ENCODE measurements at places on chromosomes 2 and 18.

- no peak for DNase-seq
Observed at GRCh38 chr2:114518738-114519137, 76.3 kb downstream of the DPP10 start.

- DNase-seq: no peak
Observed at GRCh38 chr2:205700331-205701132, 18.2 kb downstream of the NRP2 start.

- DNase-seq: peak; percentile 73
Observed at GRCh38 chr2:96142217-96143113, 2.8 kb downstream of the DUSP2 start.

- DNase-seq: no peak
Observed at GRCh38 chr18:63298400-63299365, 20.9 kb downstream of the BCL2 start.

- DNase-seq: no peak
Observed at GRCh38 chr2:215895330-215895729, 118.0 kb downstream of the MREG start.

- DNase-seq: no peak
Observed at GRCh38 chr2:102060047-102060446, 68.3 kb downstream of the IL1R2 start.

- no peak for DNase-seq
Observed at GRCh38 chr2:223399357-223399957, 202.7 kb downstream of the SCG2 start.

GRCh38 chr2:230244211-230244610, 18.7 kb downstream of the SP140 start:
- DNase-seq: no peak

DNA sequence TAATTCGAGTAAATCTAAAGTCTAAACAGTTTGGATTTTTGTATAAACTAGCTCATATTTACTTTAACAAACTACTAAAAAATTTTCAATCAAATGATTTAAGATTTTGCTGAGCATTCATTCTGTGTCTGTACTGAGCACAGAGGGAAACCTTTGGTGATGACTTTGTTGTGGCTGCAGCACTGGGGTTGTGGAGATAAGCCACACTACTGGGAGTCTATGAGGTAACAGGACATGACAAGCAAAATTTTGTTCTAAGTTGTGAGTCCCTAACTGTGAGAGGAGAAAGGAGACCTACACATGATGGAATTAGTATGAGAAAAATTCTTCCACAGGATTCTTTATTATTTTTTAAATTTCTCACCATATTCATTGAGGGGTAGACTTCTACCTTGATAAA, 933.7 kb upstream of the LRATD1 start:
- DNase-seq: no peak

GRCh38 chr18:23529604-23530003, 26.3 kb downstream of the RMC1 start:
- no peak for DNase-seq

GRCh38 chr2:238382381-238382781, 44.3 kb upstream of the ASB1 start:
- no peak for DNase-seq

- no peak for DNase-seq
Observed at GRCh38 chr2:12730265-12730664, 13.5 kb downstream of the TRIB2 start.

- no peak for DNase-seq
Observed at GRCh38 chr2:233087713-233088112, 27.6 kb downstream of the INPP5D start.

GRCh38 chr2:37622450-37623100, 48.9 kb downstream of the CDC42EP3 start:
- DNase-seq: no peak

DNA sequence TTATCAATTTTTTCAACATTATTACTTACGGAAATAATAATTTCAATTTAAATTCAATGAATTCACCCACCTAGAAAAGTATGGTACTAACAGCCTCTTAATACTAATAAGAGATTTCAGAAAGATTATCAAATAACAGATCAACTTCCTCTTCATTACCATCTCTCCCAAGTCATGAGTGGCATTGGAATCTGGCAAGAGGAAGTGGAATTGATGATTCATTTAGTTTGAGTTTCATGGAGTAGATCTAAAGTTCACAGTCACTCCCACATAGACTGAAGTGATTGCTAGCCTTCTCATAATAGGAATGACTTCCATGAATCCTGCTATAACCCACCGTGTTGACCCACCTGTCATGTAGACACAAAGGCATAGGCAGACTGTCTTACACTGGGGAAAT, 77.7 kb upstream of the WDR75 start:
- DNase-seq: no peak

- no peak for DNase-seq
Observed at GRCh38 chr2:120769787-120770120, 34.1 kb downstream of the GLI2 start.

- no peak for DNase-seq
Observed at GRCh38 chr18:59383851-59384250, 24.8 kb upstream of the LMAN1 start.

- DNase-seq: no peak
Observed at GRCh38 chr2:134351016-134351415, 97.1 kb downstream of the MGAT5 start.

DNA sequence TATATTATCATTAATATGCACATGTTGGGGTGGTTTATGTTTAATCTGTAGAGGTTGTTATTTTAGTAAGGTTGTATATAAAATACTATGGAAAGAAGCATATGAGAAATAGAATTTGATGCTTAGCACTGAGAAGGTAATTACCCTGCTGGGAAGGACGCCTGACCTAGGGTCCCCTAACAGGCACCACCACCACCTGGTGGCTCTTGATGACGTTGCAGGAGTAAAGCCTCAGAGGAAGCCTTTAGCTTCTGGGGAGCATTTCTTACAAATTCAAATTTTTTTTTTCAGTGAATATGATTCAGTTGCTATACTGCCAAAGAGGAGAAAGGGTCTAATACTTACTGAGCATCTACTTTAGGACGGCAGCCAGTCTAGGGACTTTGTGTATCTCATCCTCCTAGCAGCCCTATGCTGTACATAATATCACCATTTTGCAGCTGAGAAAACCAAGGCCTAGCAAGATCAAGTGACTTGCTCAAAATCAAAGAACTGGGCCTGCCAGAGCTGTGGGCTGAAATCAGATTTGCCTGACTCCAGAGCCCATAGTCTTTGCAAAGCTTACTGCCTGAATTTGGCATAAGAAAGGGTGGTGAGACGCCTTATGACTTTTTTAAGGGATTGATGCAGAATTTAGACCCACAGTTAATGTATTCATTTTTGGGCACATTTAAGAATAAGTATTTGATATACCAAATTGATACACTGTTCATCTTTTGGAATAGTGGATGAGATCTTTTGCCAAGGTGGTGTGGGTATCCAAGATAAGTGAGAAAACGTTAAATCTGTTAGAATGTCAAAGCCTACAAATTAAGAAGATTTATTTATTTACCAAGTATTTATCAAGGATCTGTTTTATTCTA, 78.8 kb upstream of the GAREM1 start:
- DNase-seq: no peak

DNA sequence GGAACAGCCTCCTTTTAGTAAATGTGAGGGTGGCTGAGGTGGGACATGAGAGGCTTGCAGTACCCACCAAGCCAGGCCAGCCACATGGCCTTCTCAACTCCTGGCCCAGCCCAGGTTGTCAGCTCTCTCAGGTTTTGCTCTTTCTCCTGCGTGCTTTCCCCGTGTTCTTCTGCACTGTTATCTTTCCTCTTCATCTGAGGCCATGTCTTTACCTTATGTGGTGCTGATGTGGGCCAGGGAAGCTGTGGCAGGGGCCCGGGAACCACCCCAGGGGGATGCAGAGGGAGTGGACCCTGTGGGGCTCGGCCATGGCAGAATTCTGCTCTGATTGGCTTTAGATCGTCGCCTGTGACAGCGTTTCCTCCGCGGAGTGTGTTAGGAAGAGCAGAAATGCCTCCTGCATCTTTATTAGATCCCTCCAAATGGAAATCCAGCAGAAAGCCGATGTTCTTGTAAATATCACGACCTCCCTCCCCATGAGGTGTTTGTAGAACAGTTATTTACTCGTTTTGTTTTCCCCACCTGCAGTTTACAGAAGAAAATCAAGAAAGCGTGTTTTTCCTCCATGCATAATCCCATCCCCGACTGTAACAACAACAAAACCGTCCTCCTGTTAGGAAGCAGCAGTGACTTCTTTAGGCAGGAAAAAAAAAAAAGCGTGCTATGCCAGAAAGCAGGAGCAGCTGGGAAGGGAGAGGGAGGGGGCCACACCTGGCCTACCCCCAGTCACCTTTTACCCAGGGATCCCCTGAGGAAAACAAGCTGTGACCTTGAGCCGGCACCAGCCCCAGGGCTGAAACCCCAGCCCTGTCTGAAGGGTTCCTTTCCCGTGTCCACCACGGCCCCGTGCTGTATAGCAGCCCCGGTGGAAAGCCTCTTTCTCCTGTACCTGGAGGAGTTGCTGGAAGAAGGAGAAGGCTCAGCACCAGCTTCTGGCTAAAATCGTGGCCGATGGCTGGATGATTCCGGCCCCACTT, 54.8 kb downstream of the HPCAL1 start:
- no peak for DNase-seq

- DNase-seq: no peak
Observed at GRCh38 chr2:64420677-64421076, 33.3 kb upstream of the LGALSL start.
